Kidney (tissue), 22 donors: ENCODE measurements at places on chromosomes 5 and 9. TPM values are rescaled to one million over a fixed set of nuclear protein-coding genes. Genes with fewer than 3 reads are reported as not detected.

DNA sequence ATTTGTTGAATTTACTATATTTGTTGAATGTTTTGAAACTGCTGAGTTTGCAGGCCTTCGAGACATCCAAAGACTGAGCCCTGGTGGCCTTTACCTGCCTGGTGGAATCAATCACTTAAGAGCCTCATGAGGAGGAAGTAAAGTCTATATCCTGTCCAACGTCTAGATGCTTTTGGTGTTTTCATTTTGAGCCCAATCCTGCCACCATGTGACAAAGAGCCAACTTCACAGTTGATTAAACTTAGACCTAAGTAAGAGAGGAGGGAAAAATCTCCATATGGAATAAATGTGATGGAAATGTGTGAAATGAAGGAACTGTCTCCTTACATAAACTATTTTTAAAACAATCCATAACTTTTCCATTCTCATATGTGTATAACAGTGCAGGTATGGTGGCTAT is 220.1 kb downstream of the PRR16 start:
- DNase-seq = no peak

GRCh38 chr5:81925009-81925408 is 46.8 kb upstream of the ATG10 start:
- DNase-seq = no peak

DNA sequence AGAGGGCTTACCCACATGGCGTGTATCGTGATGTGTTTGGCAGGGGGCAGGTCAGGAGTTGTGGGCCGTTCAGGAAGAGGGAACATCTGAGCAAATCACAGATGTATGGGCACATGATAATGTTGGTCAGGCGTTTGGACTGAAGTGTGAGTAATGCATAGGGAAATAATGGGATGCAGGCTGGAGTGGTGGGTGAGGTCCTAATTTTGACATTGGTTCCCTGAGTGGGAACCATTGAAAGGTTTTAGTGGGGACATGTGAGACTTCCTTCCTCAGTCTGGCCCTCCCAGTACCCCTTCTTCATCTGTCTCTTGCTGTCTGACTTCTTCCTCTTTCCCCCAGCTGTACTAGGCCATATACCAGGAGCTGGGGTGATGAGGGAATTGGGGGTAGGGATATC is 7.6 kb downstream of the OTULIN start:
- no peak for DNase-seq

Gene F2RL1
- total RNA-seq = 51.9 TPM

DNA sequence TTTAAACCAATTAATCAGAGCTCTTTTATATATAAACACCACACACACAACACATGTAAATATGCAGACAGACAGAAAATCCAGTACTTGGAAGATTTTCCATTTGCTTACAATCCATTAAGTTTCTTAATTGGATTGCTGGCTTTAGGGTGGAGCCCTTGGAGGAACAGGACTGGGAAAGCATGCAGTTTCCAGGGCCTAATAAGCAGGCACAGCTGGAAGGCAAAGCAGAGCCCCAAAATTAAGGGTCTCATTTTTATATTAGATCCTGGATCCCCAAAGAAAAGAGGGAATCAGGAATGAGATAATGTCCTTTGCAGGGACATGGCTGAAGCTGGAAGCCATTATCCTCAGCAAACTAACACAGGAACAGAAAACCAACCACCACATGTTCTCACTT is 13.1 kb upstream of the SMC2 start:
- no peak for DNase-seq

DNA sequence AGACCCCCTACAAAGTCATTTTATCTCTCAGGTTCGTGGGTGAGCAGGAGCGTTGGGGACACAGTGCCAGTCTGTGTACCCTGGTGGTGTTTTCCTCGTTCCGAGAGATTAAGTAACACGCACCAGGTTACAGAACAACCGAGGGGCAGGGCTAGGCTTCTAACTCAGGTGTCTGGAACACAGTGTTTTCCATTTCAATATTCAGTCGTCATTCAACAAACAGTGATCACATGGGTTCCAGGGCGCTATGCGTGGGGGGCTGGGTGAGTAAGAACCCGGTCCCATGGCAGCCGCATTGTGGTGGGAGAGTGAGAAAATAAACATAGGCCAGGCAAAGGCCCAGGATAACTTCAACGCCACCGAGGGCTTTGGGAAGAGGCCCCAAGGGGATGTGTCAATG is 55.9 kb upstream of the RNU6ATAC start:
- no peak for DNase-seq

Gene BASP1
- 12.5 TPM for total RNA-seq

Gene C5orf52
- total RNA-seq = not detected

DNA sequence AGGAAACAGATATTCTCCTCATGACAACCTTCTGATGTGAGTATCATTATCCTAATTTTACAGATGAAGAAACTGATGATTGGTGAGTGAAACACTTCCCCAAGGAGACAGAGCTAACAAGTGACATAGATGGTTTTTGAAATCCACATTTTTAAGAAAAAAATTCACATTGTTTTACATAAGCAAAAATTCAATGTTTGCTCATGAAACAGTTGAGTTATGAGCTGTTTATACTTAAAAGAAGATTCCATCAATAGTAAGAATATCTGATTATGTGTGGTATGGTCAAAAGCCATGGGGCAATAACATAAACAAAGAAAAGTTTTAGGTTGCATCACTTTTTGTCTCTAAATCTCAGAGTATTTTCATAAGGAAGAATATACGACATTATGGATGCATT is 167.9 kb upstream of the PAPPA start:
- no peak for DNase-seq

Gene FOXD4L4
- total RNA-seq = 0.31 TPM

DNA sequence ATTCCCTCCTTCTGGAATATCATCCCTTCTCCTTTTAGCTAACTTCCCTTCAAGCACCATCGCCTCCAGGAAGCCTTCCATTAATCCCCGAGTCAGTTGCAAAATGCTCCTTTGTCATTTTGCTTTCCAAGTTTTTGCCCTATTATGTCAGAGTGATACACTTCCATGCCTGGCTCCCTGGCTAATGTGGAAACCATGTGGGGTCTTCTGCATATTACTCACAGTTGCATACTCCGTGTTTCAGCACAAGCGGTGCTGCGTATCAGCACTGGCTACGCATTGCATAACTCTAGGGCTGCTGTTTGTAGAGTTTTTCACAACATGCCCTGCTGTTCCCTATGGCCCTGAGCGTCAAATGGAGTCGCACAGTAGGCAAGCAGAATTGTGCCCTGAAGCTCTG is 1.9 kb downstream of the TEX53 start:
- no peak for DNase-seq
